Stimulated activated CD4-positive, alpha-beta T cell treated with anti-CD3 and anti-CD28 coated beads, Interleukin-1b, Interleukin-23, amount 100 ng/mL, for 1 hour (primary cell): ENCODE measurements at places on chromosomes 13 and 19.

- DNase-seq = no peak
These were observed 16.0 kb downstream of the SMG9 start for GRCh38 chr19:43738780-43739211.

DNA sequence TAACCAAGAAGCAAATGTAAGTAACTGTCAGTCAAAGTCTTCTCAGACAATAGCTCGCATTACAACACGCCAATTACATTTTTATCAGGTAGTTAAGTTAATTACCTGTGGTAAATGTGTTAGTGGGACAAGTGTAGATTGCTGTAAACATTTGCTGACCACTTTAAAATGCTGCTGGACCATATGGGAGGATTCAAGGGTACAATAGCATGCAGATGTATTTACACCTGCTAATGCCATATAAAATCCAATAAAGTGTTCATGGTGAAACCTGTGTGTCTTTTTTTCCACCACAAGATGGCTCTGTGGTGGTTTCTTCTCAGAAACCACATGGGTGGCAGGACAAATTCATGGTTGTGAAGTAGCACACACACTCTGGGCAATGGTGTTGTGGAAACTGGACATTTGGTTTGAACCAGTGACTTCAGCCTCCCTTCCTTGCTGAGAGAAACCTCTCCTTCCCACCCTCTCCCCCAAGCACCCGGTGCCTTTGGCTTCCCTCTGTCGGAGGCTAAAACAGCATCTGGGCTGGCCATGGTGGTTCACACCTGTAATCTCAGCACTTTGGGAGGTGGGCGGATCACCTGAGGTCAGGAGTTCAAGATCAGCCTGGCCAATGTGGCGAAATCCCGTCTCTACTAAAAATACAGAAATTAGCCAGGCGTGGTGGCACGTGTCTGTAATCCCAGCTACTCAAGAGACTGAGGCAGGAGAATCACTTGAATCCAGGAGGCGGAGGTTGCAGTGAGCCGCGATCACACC is 18.1 kb upstream of the GTF3A start:
- DNase-seq = no peak

- DNase-seq = peak; percentile 38
These were observed 5.7 kb downstream of the ATP4A start for GRCh38 chr19:35557539-35558399.

DNA sequence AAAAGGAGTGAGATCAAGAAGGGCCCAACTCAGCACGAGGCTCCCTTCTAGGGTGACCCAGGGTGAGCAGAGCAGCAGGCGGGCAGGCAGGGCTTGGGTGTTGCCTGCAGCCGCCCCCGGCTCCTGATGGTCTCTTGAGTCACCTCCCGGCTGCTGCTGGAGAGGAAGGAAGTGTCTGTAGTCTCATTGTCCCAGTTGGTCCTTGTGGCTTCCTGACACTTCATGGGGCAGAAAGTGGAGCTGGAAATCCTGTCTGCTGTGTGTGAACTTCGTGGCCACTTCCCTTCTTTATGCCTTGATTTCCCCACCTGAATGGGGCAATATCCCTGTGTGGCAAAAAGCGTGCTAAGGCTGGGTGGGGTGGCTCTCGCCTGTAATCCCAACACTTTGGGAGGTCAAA is 2.5 kb downstream of the MAP1S start:
- no peak for DNase-seq

- no peak for DNase-seq
These were observed 6.5 kb upstream of the CCL25 start for GRCh38 chr19:8045872-8046568.

- DNase-seq = no peak
These were observed 1674.2 kb downstream of the PCDH9 start for GRCh38 chr13:65555962-65556361.

GRCh38 chr19:12611361-12611699 is 610 bp downstream of the ZNF791 start:
- no peak for DNase-seq

DNA sequence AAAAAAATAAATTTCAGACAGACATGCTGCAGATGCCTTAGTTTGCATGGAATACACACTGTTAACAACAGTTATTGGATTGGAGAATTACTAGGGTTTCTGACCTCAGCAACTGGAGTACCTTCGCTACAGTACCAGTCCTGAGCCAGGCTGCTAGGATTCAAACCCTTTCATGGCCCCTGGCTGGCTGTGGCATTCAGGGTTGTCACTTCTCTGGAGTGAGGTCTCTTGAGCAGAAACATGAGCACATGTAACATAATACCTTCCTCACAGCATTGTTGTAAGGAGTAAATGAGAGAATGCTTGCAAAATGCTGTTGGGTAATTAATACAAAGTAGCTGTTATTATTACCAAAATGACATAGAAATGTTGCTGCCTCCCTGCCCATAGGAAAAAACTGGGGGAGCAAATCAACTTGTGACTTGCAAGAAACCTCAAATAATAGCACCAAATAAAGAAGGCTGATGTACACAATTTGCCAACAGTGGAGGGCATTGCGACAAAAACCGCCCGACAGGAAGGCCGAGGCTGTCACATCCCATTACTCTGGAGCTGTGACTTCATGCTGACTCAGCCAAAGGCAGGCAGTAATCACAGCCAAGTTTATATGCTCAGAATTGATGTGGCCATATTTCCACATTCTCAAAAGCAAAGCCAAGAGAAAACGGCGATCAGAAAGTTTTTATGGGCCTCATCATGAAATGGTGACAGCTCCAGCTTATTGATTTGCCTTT is 100.4 kb downstream of the RFC3 start:
- DNase-seq = no peak

DNA sequence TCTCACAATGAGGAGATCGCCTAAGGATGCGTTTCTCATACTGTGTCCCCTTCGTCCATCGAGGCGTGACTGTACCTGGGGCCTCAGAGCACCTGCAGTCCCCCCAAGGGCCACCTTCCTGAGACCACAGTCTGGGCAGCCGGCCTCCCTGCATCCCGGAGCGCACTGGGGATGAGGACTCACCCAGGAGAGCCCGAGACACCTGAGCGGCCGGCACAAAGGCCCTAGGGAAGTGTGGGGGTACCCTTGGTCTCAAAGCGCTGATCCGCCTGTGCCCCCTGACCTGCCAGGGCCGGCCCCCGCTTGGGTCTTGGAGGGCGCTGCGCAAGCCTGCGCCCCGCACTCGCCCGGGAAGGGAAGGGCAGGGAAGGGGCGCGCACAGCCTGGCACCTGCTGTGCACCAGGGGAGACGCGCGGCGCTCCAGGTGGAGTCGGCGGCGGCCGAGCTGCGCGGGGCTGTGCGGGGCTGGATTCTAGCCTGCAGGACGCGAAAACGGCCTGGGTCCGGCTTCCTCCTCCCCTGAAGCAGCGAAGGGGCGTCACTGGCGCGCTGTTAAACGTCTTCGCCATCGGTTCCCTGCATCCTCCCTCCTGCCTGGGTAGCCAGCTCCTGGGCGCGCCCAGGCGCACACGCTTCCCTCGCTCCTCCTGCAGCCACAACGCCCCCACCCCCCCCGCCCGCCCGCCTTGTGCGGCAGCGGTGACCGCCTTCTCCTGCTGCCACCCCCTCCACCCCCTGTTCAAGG is 13.6 kb upstream of the USP29 start:
- DNase-seq = no peak

GRCh38 chr13:107075576-107075975 is 507.6 kb upstream of the ARGLU1 start:
- no peak for DNase-seq

GRCh38 chr13:111902726-111903125 is 164.2 kb upstream of the SOX1 start:
- DNase-seq = no peak

GRCh38 chr19:1668486-1669270 is 16.3 kb upstream of the TCF3 start:
- no peak for DNase-seq

DNA sequence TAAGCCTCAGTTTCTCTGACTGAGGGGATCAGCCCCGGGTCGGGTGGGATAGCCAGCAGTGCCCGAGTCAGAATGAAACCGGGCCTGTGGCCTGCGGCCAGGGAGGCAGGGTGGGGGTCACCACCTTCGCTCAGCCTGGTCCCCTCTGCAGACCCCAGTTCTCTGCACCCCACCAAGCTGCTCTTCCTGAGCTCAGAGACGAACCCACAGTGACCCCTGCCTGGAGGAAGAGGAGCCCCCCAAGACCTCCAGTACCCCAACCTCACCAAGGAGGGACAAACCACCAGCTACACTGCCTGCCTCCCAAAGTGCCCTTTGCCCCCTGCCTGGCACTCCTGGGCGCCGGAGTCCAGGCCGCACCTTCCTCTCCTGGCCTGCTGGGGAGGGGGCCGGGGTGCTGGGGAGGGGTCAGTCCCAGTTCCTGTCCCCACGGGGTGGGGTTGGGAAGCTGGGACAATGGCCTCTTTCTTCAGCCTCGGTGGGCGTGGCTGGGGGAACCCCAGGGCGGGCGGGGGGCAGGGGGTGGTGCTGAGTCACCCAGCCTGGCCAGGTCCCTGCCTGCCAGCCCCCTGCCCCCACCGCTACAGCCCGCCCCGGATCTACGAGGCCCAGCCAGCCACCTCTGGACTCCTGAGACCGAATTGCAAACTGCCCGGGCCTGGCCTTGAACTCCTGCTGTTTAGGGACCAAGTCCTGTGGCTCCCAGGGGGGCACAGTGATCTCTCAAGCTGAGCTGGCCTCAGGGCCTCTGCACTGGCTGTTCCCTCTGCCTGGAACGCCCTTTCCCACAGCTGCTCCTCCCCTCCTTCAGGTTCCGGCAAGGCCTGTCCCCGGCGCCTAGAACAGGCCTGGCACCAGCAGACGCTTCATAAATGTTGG is 14.3 kb downstream of the ZBTB7A start:
- DNase-seq = no peak

- no peak for DNase-seq
These were observed 4.2 kb downstream of the LTBP4 start for GRCh38 chr19:40605216-40605971.

- no peak for DNase-seq
These were observed 238.4 kb downstream of the IRS2 start for GRCh38 chr13:109547942-109548341.

- no peak for DNase-seq
These were observed 44.8 kb downstream of the MBNL2 start for GRCh38 chr13:97266772-97267417.

DNA sequence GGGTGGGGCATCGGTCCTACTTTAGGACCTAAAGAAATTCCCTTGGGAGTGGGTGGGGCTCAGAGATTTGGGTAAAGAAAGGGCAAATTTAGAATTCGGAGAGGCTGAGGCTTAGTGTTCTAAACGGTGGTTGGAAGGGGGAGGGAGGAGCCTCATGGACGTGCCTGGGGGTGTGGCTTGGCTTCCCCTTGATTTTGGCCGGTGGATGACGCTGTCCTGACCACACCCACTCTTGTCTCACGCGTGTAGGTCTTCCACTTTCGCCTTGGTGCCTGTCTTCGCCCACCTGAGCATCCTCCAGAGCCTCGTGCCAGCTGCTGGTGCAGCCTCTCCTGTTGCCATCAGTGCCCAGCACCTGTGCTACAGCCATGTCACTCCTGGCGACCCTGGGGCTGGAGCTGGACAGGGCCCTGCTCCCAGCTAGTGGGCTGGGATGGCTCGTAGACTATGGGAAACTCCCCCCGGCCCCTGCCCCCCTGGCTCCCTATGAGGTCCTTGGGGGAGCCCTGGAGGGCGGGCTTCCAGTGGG is 1.2 kb upstream of the NUP62 start:
- no peak for DNase-seq

- no peak for DNase-seq
These were observed 100.2 kb downstream of the ENOX1 start for GRCh38 chr13:43686557-43686956.
